ENCODE measurements at places on chromosomes 2 and 18. TPM values are rescaled to one million over a fixed set of nuclear protein-coding genes. Genes with fewer than 3 reads are reported as not detected.

Gene SULT1C3
- total RNA-seq, result not detected

DNA sequence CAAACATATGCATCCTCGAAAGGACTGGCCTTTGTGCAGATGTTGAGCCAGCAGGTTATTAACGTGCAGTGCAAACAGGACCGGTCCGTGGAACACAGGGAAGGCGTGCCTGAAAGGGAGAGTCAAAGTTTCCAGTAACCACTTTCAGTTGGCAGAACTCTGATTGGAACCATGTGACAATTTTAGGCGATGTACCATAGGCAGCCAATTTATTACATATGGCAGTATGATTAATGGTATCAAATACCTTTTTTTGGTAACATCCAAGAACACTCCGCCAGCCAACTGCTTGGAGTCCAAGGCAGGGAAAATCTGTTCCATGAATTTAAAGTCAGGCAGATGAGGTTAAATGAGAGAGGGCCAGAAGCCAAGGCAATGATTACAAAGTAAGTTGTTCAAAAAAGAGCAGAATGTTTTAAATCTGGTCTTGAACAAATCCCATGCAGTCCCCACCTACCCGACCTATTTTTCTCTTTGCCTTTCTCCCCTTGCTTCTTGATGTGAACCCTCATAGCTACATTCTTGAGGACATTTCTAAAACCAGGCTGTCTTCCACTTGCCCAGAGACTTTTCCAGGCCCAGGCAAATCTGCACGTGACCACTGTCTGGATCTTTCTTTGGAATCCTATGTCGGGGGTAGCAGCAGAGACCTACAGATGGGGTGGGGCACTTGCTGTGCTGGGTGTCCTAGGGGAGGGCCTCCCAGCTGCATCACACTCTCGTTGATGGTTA, 351.7 kb downstream of the HRH4 start:
- no peak for DNase-seq

GRCh38 chr2:142754182-142754581, 123.3 kb upstream of the KYNU start:
- no peak for DNase-seq

- DNase-seq, result no peak
Observed at GRCh38 chr2:126359494-126359893, 296.5 kb upstream of the GYPC start.

DNA sequence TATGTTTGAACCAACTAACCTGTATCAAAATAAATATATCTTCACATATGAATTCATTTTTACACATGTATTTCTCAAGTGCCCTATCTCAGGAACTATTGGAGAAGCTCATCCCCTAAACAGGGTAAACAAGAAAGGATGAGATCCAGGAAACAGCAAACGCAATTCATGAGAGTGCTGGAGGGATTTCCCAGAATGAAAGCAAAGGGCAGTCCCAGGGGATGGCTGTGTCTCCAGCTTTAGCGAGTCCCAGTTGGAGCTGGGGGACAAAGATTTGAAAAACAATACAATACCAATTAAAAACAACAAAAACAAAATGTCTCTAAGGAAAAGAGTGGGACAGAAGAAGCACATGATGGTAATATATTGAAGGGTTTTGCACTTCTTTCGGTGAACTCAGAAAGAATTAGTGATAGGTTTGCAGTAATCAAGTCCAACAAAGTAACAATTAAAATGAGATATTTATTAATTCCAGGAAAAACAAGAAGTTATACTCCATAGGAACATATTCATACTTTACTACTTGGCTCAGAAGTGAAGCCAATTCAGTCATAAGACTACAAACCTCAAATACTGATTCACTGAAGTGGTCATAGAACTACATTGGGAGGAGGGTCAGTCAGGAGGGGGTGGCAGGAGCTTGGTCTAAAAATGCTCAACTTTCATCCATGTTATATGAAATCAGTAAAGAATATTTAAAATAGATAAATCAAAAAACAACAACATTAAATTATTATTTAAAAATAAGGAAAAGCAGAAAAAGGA, 73.1 kb upstream of the PDE1A start:
- DNase-seq, result no peak
